Naive thymus-derived CD4-positive, alpha-beta T cell (primary cell): ENCODE measurements at places on chromosomes 12 and 14.

GRCh38 chr14:100108840-100109593 lies 43.8 kb downstream of the EVL start:
- no peak for DNase-seq

DNA sequence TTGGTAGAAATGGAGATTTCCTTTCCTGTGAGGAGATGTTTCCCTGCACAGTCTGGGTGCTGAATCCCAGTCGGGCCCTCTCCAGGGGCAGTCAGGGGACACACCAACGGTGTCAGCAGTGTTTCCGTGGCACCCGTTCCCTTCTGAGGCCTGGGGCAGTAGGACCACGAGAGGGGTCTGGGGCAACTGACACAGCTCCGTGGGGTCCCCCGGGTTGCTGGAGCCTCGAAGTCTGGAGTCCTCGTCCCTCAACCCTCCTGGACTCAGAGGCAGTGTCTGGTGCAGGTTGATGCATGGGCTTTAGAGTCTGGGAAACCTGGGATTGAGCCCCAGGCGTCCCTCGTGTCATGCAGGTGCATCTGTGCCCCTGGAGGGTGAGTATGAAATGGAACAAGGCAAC lies 327.3 kb downstream of the ADGRD1 start:
- no peak for DNase-seq

GRCh38 chr14:69315301-69315700 lies 55.3 kb downstream of the GALNT16 start:
- no peak for DNase-seq

DNA sequence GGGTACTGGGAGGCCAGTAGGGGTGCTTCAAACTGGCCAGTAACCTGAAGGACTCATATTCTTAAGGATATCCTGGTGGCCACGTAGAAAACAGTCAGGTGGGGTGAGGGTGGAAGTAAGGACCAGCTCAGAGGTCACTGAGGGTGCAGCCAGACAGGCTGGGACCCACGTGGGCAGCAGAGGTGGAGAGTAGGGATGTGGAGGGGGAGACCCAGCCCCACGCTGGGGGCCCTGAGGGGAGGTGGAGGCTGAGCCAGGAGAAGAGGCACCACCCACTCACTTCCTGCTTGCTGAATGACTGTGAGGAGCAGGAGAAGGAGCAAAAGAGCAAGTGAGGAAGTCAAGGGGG lies 12.6 kb upstream of the SERPINA3 start:
- no peak for DNase-seq

GRCh38 chr14:71529848-71530247 lies 402.4 kb upstream of the RGS6 start:
- no peak for DNase-seq

DNA sequence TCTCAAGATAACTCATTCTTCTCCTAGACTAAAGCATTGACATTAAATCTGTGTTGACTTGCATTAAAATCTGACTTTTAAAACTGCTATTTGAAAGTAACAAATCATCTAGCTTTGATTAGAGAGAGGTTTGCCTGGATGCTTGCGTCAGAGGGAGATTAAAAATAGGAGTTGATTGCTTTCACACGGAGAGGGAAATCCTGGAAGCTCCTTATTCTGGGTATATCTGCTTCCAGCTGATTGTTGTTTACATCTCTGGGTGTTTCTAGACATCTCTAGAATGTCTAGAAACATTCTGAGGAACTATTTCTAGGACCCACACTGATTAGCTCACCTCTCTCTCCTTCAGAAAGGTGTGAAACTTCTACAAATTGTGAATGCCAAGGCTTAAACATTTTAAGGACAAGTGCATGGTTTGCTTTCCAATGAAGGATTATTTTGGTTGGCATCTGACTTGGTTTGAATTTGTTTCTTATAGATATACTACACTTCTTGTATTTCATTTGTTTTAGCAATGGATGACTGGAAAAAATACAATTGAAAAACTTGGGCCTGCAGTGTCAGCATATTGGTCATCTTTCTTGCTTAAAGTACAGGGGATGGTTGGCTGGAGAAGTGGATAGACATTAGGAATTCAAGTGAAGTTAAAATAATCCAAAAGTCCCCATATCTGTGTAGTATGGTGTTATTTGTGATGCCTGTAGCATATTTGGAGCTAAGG lies 2.1 kb downstream of the DIP2B start:
- DNase-seq = no peak
